ENCODE measurements at places on chromosomes 3 and 15.

- no peak for DNase-seq
Measured at GRCh38 chr3:38721207-38721772, 71.8 kb upstream of the SCN5A start.

DNA sequence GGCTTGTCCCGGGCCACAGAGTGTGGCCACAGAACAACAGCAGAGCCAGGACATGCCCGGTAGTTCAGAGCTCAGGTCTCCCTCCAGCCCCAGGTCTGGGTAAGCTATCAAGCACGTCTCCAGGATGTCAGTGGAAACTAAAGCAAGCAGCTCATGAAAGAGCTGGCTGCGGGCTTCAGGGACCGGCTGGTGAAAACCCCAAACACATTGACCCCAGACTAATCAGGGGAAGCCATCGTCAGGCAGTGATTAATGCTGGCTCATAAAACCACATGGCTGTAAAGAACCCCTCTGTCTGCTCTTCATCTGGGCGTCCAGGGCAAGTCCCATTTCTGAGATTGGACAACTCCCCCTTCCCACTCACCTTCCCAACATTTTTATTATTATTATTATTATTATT lies 37.8 kb downstream of the LMCD1 start:
- no peak for DNase-seq

DNA sequence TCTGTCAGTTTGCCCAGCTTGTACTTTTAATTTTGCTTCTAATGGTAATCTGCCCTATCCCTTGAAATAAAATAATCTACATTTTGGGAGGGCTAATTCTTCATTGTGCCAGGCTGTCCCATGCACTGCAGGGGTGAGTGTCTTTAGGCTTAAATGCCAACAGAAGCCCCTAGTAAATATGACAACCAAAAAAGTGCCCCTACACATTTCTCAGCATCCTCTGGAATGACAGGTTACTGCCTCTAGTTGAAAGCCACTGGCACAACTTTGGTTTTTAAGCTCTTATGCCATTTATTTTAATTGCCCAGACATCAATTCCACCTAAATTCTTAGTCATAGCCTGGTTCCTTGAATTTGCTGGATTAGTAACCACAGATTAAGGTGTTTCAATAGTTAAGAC lies 3.4 kb downstream of the EPM2AIP1 start:
- DNase-seq: no peak

- DNase-seq: no peak
Measured at GRCh38 chr3:9238276-9238675, 11.2 kb downstream of the SRGAP3 start.

DNA sequence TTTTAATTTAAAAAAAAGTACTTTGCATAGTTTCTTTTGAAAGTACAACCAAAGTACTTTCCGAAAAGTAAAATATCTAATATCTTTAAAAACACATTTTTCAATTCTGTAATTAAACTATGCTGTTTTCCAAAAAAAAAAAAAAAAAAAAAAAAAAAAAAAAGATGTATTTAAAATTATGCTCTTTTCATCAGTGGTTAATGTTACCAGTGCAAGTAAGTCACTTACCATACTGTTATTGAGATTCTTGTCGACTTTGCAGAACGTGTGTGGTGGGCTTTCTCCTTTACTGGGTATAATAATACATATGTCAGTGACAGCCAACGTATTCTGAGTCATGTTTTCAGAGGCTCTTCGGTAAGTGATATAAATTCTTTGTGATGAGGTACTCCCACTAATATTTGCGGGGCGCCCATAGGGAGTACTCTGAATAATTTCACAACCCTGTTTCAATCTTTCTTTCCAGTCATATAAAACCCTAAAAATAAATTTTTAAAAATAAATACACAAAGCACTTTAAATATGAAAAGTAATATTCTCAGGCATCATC lies 39.9 kb downstream of the DENND4A start:
- no peak for DNase-seq

- DNase-seq: no peak
Measured at GRCh38 chr3:168161696-168162095, 66.0 kb upstream of the GOLIM4 start.

DNA sequence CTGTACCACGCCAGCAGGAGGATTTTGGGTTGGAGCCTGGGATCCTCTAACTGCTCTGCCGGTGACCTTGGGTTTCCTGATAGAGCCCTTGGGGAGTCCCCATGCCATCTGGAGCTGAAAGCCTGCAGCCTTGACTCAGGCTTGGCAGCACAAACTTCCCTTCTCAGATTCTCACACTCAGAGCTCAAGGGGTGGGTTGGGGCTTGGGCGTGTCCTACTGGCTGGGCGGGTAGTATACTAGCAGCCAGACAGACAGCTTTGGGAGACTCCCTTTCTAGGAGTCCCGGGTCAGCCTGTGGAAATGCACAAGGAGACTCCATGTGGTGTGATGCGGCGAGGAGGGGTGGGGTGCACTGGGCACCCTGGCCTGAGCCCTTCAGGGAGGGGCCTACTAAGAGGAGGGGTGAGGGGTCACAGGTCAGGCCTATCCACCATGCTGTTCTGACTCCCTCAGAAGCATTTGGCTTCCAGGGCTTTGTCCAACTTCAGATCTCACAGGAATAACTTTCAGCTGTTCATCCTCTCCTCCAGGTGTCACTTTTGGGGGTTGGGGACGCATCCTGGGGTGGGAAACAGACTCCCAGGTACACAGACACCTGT lies 21.6 kb upstream of the PLXNA1 start:
- no peak for DNase-seq

GRCh38 chr15:63573533-63573932 lies 23.7 kb upstream of the FBXL22 start:
- DNase-seq: no peak

DNA sequence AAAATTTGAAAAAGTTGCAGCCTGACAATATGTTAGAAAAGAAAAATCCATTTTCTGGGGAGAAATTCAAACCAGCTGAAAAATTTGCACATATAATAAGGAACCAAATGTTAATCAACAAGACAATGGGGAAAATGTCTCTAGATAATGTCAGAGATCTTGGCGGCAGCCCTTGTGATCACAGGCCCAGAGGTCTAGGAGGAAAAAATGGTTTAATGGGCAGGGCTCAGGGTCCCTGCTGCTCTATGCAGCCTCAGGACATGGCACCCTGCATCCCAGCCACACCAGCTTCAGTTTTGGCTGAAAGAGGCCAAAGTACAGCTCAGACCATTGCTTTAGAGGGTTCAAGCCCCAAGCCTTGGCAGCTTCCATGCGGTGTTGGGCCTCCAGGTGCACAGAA lies 701.9 kb downstream of the IGSF11 start:
- DNase-seq: no peak

GRCh38 chr3:185537369-185537970 lies 14.9 kb downstream of the LIPH start:
- no peak for DNase-seq
